ENCODE measurements at places on chromosomes 1 and 21. TPM values are rescaled to one million over a fixed set of nuclear protein-coding genes. Genes with fewer than 3 reads are reported as not detected.

Gene GSTM3
- 2.7 TPM for total RNA-seq

Gene CCDC190
- not detected for total RNA-seq

Gene IRF2BP2
- 80.3 TPM for total RNA-seq

Gene C1orf87
- total RNA-seq, result 0.33 TPM

Gene NAV1
- total RNA-seq, result 21.6 TPM

DNA sequence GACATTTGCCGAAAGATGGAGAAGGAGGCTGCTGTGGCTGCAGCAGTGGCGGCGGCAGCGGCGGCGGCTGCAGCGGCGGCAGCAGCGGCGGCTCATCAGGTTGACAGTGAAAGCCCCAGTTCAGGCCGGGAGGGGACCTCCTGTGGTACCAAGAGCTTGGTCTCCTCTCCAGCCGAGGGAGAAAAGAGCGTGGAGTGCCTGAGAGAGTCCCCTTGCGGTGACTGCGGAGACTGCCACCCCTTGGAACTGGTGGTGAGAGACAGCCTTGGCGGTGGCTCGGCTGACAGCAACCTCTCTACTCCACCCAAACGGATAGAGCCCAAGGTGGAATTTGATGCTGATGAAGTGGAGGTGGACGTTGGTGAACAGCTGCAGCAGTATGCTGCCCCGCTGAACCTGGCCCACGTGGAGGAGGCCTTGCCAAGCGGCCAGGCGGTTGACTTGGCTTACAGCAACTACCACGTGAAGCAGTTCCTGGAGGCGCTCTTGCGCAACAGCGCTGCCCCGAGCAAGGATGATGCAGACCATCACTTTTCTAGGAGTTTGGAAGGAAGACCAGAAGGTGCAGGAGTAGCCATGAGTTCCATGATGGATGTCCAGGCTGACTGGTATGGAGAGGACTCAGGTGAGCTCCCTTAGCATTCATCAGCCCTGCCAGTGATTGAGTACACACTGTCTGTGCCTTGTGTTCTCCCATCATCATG, 6.3 kb downstream of the ZBTB8B start:
- DNase-seq, result peak; percentile 81

- DNase-seq, result peak; percentile 52
Measured at GRCh38 chr1:165073185-165074007, 283.1 kb downstream of the LMX1A start.

DNA sequence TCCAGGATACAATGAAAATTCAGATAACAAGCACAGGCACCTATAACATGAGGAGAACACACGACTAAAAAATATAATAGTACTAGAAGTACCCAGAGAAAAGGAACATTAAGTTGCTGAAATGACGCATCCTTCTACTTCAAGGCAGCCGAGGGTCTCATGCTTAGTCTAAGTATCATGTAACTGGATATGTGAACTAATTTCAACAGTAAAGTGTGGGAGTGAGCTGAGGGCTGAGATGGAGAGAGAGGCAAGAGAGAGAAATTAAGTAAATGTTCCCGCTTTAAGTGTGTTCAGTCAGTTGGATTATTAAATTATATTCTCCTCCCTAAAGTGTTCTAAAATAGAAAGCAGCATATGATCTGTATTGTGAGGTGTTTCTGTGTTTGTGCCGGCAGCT, 152.2 kb upstream of the KRTAP19-8 start:
- DNase-seq, result no peak

- no peak for DNase-seq
Measured at GRCh38 chr21:41600116-41600515, 92.2 kb upstream of the TMPRSS2 start.

DNA sequence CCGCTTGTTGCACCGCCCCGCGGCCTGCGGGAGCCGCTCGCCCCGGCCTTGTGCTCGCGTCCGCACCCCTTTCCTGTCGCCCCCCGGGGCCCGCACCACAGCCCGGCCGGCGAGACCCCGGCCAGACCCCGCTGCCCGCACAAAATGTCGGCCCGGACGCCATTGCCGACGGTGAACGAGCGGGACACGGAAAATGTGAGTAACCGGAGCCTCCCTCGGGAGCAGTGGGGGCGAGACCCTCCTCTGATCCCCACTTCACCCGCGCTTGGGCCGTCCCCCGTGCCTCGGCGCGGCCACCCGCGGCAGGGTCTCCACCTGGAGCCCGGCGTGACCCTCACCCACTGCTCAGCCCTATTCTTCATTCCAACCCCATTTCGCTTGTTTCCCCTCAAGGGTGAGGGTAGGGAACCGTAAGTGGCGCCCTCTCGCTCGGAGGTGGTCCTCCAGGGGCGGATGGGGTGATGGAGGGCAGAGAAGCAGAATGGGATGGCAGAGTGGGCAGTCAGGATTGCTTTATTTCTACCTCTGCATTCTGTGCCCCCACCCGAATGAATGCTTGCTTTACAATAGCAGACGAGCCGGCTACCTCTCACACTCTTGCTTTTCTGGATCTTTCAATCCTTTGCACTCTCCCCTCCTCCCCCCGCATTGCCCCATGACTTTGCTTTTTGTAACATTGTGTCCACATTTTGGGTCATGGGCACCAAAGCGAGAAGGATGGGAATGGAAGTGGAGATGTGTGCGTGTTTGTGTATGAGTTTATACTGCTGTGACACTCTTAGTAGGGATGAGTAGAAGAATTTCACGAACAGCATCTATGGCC, 954 bp downstream of the MARK1 start:
- peak; percentile 48 for DNase-seq

DNA sequence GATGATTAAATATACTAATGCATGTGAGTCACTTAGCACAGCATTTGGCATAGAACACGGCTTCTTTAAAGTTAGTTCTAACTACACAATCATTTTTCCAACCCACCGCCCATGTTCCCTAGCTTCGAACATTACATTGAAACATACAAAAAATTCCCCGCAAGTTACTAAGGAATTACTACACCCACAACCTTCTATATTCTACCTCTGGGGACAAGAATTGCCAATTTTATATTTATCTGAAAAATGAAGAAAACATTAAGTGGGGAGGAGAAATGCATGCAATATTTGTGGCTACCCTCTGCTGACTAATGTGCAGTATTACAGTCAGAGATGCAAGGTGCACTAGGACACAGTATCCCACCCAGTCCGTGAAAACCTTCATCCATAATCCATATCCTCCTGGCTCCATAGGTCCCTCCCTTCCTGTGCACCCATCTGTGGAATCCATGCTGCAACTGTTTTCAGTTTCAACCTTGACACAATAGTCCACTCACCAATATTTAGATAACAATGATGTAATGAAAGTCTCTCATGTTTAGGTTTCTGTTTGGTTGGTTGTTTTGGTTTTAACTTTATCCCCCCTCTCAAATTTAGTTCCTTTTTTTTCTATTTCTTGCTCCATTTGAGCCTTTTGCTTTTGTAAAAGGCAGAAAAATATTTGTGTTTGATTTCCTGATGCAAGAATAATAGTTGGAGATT, 31.6 kb downstream of the RGS5 start:
- DNase-seq, result no peak

DNA sequence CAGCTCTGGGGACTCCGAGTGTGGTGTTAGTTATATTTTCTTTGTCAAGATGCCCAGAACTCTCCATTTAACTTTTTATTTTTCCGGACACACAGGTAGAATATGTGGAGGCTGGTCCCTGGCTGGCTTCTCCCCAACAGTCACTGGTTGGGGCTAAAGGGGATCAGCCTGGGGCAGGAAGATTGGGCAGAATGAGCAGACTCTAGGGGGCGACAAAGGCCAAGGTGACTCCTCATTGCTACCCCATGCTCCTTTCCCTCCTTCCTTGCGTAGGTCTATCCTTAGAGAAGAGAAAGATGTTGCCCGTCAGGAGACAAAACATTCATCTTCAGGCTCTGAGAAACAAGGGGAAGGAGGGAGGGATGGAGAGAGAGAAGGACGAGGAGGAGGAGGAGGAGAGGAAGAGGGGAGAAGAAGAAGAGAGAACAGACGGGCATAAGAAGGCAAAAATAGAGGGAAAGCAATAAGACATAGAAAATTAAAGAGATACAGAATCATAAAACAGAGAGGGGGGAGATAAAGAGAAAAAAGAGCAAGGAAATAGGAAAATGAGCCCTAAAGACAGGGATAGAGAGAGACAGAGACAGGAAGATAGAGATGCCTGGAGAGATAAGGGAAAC, 89.9 kb downstream of the FOXD2 start:
- peak; percentile 55 for DNase-seq

GRCh38 chr1:22290611-22291010, 147.7 kb upstream of the WNT4 start:
- DNase-seq, result no peak

DNA sequence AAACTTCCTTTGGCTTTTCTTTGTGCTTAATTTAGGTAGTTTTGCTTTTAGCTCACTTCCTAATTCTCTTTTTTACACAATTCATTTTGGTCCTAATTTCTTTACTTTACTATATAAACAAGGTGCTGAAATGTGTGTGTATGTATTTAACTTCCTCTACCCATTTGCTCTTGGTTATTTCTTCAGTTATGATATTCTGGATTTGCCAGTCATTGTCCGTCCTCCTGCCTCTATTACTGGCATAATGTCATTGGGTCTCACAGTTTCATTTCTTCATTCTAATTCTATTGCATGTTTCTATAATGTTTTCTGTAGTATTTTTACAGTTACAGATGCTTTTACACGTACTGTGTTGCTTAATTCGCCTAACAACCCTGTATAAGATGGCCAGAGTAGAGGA, 96.2 kb downstream of the ZMYM4 start:
- DNase-seq, result no peak

- no peak for DNase-seq
Measured at GRCh38 chr1:208189716-208190115, 54.5 kb downstream of the PLXNA2 start.

- DNase-seq, result no peak
Measured at GRCh38 chr1:162590686-162591085, 29.2 kb downstream of the UAP1 start.

DNA sequence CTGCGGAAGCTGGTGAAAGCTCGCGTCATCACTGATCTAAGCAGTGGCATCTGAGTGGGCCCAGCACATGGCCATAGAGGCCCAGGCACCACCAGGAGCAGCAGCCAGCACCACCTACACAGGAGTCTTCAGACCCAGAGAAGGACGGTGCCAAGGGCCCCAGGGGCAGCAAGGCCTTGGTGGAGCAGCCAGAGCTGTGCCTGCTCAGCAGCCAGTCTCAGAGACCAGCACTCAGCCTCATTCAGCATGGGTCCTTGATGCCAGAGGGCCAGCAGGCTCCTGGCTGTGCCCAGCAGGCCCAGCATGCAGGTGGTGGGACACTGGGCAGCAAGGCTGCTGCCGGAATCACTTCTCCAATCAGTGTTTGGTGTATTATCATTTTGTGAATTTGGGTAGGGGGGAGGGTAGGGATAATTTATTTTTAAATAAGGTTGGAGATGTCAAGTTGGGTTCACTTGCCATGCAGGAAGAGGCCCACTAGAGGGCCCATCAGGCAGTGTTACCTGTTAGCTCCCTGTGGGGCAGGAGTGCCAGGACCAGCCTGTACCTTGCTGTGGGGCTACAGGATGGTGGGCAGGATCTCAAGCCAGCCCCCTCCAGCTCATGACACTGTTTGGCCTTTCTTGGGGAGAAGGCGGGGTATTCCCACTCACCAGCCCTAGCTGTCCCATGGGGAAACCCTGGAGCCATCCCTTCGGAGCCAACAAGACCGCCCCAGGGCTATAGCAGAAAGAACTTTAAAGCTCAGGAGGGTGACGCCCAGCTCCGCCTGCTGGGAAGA, 3.2 kb upstream of the ARTN start:
- DNase-seq, result peak; percentile 76

GRCh38 chr1:29469457-29469856, 233.1 kb downstream of the PTPRU start:
- DNase-seq, result no peak

DNA sequence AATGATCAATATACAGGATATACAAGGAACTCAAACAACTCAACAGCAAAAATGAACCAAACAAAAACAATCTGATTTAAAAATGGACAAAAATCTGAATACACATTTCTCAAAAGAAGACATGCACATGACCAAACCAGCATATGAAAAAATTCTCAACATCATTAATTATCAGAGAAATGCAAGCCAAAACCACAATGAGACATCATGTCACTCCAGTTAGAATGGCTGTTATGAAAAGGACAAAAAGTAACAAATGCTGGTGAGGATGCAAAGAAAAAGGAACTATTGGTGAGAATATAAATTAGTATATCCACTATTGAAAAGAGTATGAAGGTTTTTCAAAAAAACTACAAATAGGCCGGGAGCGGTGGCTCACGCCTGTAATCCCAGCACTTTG, 42.0 kb downstream of the FCRL3 start:
- DNase-seq, result no peak

- DNase-seq, result peak; percentile 20
Measured at GRCh38 chr1:228095938-228096337, 7.2 kb downstream of the C1orf35 start.
